ENCODE measurements at places on chromosomes 3 and 15.

- DNase-seq = no peak
Observed at GRCh38 chr15:66291816-66292570, 1.4 kb upstream of the DIS3L start.

- DNase-seq = no peak
Observed at GRCh38 chr3:25677121-25677520, 12.4 kb upstream of the TOP2B start.

DNA sequence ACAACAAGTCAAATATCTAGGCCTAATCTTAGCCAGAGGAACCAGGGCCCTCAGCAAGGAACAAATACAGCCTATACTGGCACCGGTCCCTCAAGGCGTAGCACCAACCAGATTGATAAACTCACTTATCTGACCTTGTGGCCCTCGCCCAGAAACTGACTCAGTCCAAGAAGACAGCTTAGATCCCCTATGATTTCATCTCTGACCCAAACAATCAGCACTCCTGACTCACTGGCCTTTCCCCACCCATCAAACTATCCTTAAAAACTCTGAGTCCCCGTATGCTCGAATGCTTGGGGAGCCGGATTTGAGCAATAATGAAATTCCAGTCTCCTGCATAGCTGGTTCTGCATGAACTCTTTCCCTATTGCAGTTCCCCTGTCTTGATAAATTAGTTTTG lies 1.6 kb upstream of the SORD start:
- DNase-seq = no peak

GRCh38 chr3:59247402-59247841 lies 197.6 kb upstream of the CFAP20DC start:
- no peak for DNase-seq

DNA sequence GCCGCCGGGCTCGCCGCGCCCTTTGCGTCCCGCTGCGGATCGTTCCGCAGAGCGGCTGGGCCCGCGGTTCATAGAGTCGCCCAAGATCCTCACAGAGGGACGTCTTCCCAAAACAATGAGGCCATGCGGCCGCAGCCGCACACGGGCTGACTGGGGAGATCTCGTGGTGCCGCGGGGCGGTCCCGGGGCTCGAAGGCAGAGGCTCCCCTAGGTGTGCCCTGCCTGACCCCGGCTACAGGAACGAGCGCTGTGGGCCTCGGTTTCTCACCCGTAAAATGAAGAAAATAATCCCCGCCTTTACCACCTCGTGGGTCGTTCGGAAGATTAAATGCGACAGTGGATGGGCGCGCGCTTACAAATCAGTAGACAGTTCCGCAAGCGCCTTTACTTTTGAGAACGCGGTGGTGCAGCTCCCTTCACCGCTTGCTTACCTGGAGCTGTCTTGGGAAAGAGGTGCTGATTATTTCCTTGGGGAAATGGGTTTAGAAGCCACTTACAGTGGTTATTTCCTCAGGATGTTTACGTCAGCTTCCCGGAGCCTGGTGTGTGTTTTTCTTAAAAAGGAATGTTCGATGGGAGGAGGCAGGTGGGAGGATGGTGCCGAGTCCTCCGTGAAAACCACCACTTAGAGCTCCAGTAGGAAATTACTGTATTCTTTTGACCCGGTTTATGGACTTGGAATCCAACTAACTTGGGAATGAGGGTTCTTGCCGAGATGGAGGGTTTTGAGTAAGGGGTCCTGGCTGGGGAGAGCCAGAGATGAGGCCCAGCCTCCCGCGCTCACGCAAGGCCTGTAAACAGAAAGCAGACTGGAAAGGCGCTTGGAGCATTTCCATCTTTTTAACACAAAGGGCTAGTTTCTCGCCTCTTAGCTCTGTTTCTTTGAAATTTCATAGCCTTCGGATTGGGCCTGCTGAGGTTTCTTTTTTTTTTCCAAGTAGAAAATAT lies 1.9 kb upstream of the MEX3B start:
- no peak for DNase-seq
